ENCODE measurements at places on chromosomes 16 and 17.

DNA sequence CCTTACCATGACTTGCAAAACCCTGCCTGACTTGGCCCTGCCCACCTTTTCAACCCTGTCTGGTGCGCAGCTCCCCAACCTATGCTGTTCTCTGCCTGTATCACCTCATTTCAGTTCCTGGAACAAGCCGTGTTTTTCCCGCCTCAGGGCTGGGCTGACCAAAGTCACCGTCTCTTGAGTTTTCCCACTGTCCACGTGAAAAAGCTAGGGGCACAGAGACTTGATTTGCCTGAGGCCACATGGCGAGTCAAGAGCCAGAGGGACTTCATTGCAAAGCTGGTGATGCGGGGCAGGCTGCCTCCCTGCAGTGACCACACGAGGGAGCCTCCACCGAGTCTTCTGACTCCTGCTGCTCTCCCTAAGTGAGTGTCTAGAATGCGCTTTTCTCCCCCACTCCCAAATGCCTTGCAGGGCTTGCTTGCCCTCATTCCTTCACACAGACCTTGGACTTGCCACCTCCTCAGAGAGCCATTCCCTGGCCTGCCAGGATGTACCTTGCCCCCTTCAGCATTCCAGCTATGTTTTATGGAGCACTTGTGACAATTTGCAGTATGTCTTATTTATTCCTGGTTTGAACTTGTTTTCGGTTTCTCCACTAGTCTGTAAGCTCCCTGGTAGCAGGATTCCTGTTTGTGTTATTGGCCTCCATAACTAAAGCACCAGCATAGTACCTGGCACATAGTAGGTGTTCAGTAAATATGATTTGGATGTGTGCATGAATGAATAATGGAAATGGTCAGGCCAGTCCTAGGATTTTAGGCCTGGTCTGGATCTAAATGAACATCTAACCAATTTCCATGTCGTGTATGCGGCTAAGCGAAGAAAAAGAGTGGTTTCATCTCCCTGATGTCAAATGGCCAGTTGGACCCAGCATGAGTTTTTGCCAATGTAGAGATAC lies 252.3 kb downstream of the SNX29 start:
- peak; percentile 62 for DNase-seq

- DNase-seq, result peak; percentile 56
Measured at GRCh38 chr16:51327001-51327400, 175.9 kb upstream of the SALL1 start.

GRCh38 chr16:87592018-87592712 lies 10.1 kb upstream of the JPH3 start:
- no peak for DNase-seq

DNA sequence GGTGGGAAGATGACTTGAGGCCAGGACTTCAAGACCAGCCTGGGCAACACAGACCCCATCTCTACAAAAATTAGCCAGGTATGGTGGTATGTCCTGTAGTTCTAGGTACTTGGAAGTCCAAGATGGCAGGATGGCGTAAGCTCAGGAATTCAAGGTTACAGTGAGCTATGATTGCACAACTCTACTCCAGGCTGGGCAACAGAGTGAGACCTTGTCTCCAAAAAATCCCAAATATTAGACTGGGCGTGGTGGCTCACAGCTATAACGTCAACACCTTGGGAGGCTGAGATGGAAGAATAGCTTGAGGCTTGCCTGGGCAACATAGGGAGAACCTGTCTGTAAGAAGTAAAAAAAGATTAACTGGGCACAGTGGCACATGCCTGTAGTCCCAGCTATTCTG lies 30.8 kb downstream of the SUZ12 start:
- DNase-seq, result no peak

GRCh38 chr16:17105239-17105797 lies 365.4 kb downstream of the XYLT1 start:
- DNase-seq, result peak; percentile 1

DNA sequence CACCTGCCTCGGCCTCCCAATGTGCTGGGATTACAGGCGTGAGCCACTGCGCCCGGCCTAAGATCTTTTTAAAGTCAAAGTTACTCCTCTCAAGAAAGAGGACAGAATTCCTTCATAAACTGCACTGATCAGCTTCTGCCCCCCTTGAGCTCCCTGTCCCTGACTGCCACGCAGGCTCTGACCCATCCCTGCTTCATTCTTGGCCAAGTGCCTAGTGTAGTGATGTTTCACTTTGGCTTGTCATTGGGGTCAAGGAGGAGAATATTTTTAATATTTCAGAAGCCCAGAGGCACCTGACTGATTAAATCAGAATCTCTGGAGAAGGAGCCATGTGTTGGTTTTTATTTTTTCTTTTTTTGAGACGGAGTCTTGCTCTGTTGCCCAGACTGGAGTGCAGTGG lies 9.1 kb downstream of the MRM1 start:
- DNase-seq, result no peak

- no peak for DNase-seq
Measured at GRCh38 chr17:46948544-46948943, 25.6 kb downstream of the GOSR2 start.

GRCh38 chr16:89572485-89573205 lies 2.9 kb upstream of the CPNE7 start:
- no peak for DNase-seq

DNA sequence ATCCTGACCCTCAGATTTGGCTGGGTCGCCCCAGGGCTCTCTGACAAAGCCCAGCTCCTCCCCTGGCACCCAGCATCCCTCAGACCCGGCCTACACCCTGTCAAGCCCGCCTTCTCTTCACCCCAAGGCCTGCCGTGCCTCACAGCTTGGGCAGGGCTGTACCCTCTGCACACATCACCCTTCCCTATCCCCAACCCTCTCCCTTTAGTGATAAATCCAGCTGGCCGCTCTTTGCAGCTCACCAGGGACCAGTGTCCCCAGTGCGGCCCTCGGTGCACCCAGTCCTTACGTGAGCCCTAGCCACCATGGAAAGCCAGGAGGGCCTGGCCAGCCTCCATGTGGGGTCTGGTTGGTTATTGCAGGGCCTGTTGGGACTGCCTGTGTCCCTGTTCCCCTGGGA lies 74.5 kb downstream of the RAI1 start:
- DNase-seq, result no peak

GRCh38 chr16:3938843-3939624 lies 58.5 kb upstream of the CREBBP start:
- DNase-seq, result peak; percentile 86

GRCh38 chr16:20300312-20301097 lies 26.8 kb downstream of the GP2 start:
- peak; percentile 64 for DNase-seq

DNA sequence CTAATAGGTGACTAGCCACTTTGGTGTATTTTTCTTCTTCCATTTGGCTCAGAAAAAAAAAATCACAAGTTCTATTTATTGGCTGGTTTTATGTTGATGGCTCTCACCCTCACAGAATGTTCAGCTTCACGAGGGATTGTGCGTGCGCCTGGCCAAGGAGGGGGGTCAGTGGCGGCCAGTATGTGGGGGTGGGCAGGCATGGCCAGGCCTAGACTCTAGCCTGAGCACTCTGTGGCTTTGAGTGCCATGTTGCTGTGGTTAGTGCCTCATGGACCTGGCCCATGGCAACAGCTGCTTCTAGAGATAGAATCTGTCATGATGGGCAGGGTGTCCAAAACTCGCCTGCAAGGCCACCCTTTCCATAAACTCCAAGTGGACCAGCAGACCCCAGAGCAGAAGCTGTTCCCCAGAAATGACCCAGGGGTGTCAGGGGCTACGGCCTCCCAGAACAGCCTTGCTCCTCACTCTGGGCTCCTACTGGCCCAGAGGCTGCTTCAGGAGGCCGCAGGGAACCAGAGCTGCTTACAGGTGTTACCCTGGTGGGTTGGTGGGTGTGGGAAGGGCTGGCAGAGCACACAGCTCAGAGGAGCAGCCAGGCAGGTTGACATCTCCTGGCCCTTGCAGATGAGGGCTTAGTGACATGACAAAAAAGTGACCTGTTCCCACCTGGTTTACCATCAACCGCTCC lies 124.9 kb downstream of the SOCS1 start:
- no peak for DNase-seq
